Smooth muscle cell of the coronary artery (primary cell): ENCODE measurements at places on chromosomes 13 and 19. TPM values are rescaled to one million over a fixed set of nuclear protein-coding genes. Genes with fewer than 3 reads are reported as not detected.

Gene DIRAS1
- 1.2 and 18.4 TPM in 2 replicates for total RNA-seq

Gene PRKCSH
- 102 and 173 TPM in 2 replicates for total RNA-seq

Gene FFAR3
- total RNA-seq, result not detected in 2 replicates

Gene RNF17
- 0.30 TPM in 1 of 2 replicates, not detected in the other for total RNA-seq

Gene TMPRSS9
- total RNA-seq, result not detected in 2 replicates
